ENCODE measurements at places on chromosomes 2 and 18.

DNA sequence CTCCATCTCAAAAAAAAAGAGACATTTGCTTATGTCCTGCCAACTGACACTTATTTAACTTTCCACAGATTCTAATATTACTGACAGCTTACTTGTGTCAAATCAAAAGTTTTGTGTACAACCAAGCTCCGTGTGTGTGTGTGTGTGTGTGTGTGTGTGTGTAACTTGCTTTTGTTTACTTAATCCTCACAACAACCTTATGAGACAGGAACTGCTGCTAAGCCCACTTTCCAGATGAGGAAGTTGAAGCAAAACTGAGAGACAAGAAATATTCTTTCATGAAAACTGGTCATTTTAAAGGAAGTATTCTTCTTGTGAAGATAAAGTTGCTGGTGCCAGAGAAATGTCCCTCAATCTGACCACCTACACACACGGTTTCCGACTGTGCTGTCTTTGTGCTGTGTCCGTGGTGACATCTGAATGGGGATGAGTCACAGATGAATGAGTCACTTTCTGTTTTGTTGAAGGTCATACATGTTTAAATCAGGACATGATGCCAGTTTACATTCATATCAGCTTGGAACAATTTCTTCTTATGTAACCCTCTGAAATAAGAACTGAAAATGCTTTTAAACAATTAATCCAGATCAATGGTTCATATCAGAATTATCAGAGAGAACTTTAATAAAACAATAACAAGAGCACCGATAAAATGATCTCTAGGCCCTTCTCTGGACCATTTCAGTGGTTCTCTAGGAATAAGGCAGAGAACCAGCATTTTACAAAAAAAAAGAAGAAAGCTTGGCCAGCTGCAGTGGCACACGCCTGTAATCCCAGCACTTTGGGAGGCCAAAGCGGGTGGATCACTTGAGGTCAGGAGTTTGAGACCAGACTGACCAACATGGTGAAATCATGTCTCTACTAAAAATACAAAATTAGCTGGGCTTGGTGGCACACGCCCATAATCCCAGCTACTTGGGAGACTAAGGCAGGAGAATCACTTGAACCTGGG lies 95.5 kb downstream of the THNSL2 start:
- no peak for DNase-seq

DNA sequence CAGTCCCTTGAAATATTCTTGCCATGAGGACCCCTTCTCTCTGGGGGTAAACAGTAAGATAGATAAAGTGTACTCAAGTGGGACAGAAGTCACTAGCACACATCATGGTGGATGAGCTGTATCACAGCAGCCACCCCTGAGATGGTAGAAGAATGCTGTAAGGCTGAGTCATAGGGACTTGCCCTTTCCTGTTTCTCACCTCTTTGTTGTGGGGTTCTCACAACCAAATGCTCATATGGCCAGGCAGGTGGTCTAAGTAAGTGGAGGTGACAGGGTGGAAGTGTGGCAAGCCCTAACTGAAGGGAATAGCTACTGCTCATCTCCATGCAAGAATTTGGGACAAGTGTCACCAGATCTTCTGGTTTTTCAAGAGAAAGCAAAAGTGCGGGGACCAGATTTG lies 202.7 kb upstream of the SLC14A2 start:
- no peak for DNase-seq

DNA sequence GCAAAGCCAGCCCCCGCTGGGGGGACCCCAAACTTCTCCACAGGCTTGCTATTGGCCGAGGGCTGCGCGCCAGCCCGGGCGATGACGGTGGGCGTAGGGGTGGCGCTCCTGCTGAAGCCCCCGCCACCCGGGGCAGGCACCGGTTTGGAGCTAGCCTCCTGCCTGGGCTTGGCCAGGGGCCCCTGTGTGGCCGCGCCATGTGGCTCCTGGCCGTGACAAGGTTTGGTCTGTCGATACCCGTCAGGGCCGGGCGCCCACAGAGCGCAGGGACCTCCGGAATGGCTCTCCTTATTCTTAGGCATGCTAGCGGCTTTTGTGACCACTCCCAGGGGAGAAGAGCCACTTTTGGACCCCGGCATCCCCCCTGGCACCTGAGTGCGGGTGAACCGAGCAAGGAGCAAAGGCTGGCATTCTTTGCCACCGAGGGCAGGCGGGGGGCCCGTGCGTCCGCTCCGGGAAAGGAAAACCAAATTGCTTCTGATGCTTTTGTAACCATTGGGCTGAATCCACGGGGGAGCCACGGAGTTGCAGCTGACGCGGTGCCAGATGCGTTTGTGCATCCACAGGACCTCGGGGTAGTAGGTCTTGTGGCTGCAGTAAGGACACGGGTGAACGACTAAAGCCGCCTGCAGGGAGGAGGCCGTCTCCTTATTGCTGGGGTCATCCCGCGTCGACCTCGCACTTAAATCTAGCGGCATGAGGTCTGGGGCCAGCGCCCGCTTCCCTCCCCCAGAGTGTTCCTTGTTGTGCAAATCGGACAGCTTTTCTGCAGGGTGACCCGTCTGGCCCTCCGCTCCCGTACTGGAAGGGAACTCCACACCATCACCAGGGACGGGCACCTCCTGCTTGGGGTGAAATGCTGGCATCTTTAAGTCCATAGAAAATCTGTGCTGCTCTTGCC lies 115.6 kb downstream of the ZNF516 start:
- DNase-seq = no peak

DNA sequence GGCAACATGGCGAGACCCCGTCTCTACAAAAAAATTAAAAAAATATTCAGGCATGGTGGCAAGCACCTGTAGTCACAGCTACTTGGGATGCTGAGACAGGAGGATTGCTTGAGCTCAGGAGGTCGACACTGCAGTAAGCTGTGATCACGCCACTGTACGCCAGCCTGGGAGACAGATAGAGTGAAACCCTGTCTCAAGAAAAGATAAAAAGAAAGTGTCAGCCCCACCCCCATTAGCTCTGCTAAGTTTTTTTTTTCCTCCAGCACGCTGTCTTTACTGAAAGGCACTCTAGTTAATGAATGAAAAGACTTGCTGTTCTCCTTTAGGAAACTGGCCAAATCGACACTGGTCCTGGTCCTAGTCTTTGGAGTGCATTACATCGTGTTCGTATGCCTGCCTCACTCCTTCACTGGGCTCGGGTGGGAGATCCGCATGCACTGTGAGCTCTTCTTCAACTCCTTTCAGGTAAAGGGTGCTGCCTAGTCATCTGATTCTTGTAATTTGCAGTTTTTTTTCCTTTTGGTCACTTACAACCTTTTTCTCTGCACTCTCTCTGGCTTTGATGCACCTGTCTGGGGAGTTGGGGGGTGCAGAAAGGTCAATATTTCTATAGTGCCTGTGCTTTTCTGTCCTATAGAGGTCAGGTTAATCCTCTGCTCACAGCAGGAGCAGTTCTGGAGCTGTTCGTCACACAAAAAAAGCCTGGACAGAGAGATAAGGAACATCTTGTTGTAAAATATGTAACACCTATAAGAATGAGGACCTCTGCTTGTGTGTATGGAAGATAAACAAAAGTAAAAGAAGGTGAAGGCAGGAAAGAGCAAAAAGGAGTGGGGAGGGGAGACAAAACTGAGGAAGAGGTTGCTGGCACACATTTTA lies 82.3 kb downstream of the PTH2R start:
- DNase-seq = no peak

- DNase-seq = no peak
Measured at GRCh38 chr2:197940382-197940781, 136.0 kb downstream of the PLCL1 start.

- no peak for DNase-seq
Measured at GRCh38 chr2:46414701-46415100, 64.7 kb upstream of the TMEM247 start.

DNA sequence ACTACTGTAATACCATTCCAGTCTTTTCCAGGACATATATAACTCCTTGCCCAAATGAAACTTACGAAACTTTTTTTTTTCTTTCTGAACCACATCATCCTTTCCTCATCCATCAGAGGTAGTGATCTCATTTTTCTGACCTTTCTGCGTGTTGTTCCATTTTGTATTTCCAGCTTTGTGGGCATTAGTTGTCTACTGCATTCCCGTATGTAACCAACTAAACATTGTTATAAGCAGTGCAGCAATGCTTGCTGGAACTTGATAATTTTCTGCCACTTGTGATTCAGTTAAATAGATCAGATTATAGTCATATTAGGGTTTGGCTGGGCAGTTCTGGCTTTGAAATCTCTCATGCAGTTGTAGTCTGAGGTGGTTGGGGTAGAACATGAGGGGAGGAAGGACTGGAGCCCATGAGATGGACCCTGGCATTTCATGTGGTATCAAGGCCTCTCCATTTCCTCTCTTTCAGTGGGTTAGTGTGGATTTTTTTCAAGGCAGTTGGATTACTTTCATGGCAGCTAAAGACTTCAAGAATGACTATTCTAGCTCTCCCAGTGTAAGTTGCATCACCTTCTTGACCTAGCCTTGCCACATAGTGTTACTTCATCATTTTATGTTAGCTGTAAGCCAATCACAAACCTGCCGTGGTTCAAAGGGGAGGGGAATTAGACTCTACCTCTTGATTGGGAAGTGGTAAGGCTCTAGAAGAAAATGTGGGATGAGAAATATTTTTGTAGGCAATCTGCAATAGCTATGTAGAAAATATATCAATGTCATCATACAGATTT lies 80.5 kb downstream of the EHBP1 start:
- no peak for DNase-seq

DNA sequence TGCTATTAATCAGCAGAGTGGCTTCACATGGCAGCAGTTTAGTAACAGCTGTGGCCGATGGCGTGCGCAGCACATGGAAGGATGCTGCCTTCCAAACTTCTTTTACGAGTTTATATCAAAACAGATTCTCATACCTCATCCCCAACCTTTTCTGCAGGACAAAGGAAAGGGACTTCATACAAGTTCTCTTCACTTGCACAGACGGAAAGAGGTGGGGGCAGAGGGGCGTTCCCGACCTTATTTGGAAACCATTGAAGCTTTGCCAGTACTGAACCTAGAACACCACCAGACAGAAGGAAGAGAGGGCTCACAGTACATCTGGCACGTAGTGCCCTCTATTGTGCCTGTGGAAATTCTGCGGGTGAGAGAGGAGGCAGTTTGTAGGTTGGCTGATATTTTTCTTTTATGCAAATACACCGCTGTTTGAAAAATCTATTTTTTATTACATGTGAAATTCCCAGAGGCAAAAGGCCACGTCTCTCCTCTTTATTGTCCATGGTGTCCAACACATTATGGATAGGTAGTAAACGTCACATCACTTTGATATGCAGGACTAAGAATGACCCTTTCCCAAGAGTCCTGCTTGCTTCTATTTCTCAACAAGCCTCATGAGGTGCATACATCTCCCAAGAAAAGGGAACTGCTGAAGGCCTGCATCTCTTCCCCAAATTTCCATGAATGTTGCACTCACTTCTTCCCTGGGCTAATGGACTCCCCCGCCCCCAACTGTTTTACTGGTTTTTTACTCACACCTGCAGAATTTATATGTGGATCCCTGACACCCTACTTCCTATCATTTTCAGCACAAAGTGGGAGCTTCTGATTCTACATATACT lies 31.3 kb downstream of the COLEC12 start:
- no peak for DNase-seq

DNA sequence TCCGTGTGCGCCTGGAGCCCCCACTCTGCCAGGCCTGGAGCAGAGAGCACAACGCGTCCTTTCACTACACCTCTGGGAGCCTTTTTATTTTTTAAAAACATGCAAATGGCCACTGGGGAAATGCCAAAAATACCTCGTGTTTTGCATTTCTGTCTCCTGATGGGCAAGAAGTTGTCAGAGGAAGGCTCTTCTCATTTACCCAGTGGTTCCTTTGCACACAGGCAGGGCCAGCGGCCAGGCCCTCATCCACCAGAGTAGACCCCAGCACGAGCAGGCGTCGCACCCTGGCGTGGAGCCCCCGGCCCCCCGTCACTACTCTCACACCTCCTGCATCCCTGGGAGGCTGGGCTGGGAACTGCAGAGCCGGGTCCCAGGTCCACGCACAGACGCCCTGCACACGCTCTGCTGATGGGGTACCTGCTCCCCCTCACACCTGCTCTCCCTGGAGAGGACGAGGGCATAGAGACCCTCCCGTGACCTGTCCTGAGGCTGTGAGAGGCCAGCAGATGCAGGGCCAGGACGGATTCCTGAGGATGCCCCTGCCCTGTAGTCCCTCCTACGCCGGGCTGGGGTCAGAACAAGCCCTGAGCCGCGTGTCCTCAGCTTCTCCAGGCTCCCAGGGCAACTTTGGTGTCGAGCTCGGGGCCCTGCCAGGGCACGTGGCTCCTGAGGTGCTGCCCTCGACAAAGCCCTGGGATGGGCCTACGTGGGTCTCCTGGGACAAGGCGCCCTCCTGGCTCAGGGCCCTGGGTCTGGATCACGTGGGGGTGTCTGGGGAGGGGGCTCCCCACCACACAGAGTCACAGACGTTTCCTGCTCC lies 65.0 kb downstream of the NFATC1 start:
- DNase-seq = no peak

- DNase-seq = no peak
Measured at GRCh38 chr2:195106681-195107380, 550.2 kb upstream of the SLC39A10 start.

DNA sequence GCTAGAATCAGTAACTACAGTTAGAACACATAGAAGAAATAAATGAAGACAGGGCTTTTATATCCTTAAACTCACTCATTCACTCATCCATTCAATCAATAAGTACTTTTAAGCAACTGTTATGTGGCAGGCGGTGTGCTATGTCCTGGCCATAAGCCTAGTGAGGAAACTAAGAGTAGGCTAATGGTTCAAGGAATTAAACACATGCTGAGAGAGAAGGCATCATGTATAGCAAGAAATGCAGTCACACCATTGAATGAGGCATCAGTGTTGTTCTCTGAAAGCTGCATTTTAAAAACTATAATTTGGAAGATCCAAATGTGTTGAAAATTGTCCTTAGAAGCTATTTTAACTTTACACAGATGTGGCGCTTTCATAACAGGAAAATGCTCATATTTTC lies 86.5 kb upstream of the DTNA start:
- no peak for DNase-seq

DNA sequence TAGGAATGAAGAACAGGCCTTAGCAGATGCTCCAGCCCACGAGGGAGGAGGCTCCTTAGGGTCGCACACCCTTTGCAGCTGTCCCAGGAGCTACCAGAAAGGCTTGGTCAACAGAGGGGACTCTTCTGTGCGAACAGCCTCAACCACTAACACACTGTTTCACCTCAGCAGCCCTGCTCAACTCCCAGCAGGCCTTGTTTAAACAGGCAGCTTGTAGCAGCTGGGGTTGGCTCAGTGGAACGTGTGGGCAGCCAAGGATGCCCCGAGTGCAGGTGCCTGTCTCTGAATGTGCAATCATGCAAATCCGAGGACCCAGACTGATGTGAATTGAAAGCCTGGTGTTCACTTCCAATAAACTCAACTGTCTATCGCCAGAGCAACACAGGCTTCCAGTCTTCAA lies 88.7 kb upstream of the CXCR4 start:
- DNase-seq = no peak

GRCh38 chr18:24138789-24139616 lies at the start of gene CABYR:
Gene CABYR, plus strand, starts transcription at chr18:24139062. Its CDS starts 4,053 bp downstream, at chr18:24143115.
- DNase-seq = peak; percentile 54
